Stimulated activated CD8-positive, alpha-beta memory T cell treated with anti-CD3 and anti-CD28 coated beads, Interleukin-4, amount 100 ng/mL, for 24 hours (primary cell): ENCODE measurements at places on chromosomes 1 and 21.

GRCh38 chr1:214277704-214278635, 3.0 kb upstream of the SMYD2 start:
- no peak for DNase-seq

DNA sequence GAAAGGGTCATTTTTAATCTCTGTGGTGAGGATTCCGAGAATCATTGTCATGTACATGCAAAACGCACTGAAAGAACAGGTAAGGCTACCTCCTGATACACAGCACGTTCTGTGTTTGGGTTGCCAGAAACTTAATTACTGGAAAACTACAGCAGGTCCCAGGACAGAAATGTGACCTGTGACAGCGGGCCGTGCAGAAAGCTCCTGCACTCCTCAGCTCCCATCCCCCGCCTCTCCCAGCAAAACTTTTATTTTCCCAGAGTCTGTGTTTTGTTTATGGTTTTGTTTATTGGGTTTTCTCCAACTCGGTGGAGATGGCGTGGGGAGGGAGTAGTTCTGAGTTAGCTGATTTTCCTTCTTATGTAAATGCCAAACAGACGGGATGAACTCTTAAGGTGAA, 44.7 kb downstream of the SLC44A3 start:
- no peak for DNase-seq

DNA sequence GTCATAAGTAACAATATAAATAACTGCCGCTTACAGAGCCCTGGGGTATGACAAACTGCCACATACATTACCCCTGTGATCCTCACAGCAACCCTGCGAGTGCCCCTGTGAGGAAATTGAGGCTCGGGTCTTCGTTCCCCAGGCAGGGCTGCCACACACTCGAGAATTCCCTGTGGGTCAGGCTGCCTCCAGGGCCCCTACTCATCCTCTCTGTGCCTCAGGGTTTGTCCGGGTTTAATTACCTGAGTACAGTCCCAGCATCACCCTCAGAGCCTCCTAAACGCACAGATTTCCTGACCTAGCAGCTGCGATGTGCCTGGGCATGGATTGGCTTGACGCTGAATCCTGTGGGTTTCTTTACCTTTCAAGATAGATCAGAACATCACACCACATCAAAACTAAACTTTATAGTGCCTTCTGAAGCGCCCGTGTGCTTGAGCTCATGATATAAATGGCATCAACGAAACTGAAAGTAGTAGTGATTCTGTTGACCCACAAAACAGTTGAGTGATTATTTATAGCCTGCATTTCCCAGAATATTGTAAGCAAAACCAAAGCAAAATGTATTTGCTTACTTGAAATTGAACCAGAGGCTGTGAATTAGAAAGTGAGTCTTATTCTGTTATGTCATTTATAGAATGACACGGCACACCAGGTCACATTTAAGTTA, 14.0 kb downstream of the SLC37A1 start:
- no peak for DNase-seq

GRCh38 chr1:206651014-206651413, 15.7 kb downstream of the DYRK3 start:
- no peak for DNase-seq

GRCh38 chr1:85134583-85135391, 66.0 kb downstream of the SYDE2 start:
- DNase-seq: no peak

DNA sequence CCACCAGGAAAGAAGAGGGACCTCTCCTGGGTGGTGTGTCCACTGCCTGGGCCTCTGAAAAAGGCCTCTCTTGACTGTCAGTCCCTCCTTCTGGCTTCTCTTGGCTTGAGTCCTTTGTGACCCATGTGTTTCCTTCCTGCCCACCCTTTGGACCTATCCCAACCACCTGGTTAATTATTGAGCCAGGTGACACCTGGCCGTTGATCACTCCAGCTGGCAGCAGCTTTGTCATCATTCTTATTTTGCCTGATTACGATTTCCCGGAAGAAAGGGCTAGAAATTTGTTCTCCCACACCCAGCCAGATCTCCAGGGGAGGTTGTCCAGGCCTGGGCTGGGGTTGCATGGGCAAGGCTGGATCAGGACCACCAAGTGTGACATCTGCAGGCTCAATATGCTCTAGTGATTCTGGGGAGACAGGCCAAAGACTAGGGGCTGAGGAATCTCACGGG, 24.8 kb downstream of the CSF1 start:
- DNase-seq: no peak

DNA sequence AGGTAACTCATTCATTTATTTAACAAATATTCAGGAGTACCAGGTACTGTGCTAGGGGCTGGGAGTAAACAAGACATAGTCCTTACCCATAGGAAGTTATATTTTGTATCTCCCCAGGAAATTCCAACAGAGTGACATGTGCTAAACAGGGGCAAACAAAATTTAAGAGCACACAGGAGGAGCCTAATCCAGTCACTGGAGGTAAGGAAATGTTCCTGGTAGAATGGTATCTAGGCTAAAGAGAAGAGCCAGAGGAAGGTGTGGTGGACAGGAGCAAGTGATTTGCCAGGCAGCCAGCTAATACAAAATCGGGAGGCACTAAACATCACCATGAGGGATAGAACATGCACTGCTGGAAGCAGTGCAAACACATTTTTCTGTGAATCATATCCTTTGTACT, 10.4 kb downstream of the TEX38 start:
- no peak for DNase-seq
